ENCODE measurements at places on chromosomes 16 and 17.

GRCh38 chr17:80704381-80704819 is 159.8 kb downstream of the RPTOR start:
- DNase-seq, result no peak

DNA sequence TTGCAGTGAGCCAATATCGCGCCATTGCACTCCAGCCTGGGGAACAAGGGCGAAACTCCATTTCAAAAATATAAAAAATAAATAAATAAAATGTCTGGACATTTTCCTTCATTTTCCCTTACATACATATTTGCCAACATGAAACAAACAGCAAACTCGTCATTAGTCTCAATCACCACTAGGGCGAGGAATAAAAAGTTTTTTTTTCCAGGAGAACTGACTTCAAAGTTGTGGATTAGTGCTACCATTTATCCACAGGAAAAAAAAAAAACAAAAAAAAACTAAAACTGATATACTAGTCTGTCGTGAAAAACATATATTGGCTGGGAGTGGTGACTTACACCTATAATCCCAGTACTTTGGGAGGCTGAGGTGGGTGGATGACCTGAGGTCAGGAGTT is 77.0 kb upstream of the MTMR4 start:
- no peak for DNase-seq

GRCh38 chr17:2034157-2034556 is 4.2 kb downstream of the DPH1 start:
- DNase-seq, result no peak

- DNase-seq, result no peak
Measured at GRCh38 chr17:8894673-8895578, 27.5 kb upstream of the PIK3R6 start.

DNA sequence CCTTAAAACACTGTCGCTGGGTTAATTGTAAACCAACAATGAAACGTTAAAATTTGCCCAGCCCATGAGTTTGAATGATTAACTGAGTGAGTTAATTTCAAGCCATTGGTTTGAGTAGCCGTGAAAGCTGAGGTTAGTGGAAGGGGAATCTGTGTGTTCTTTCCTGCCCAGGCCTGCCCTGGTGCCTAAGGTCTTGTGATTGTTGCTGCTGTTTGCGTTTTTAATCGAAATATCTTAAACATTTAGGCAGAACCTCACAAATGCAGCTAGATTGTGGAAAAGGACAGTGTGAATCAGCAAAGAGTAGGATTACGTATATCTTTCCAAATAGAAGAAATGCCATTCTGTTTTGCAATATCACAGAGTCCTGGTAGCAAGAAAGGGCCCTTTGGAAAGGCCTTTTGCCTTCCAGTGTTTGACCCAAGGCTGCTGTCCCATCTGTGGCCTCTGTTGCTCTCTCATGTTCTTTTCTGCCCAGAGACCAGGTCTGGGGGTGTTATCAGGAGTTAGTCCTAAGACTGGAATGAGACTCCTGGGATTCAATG is 113.8 kb downstream of the MSI2 start:
- no peak for DNase-seq
